ENCODE measurements at places on chromosomes 2 and 18.

DNA sequence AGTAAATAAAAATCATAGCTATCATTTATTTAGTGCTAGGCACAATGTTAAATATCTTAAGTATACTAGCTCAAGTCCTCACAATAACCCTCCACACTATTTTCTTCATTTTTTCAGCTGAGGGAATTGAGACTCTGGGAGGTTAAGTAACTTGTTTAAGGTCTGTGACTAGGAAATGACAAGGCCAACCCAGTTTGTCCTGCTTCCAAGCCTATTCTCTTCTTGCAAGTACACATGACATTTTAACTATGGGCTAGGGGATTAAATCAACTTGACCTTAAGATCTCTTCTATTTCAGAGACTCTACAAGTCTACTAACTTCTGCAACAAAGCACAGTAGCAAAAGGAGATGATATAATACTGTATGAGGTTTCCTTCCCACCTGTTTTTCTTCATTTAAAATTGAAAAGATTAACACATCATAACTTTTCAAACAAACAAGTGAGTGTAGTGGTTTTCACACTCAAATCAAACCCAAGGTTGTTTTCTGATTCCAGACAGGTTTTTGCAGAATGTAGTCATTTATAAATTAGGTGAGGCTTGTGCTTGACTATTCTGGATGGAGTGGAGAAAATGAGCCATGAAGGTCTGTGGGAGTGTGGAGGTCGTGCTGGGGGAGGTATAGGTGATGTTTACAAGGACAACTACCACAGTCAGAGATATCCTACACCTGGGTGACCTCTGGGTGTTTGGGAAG lies 57.0 kb downstream of the CD28 start:
- peak; percentile 25 for DNase-seq

- no peak for DNase-seq
Measured at GRCh38 chr2:8125741-8126711, 555.8 kb upstream of the ID2 start.

- no peak for DNase-seq
Measured at GRCh38 chr2:171792886-171793580, 101.0 kb downstream of the SLC25A12 start.

DNA sequence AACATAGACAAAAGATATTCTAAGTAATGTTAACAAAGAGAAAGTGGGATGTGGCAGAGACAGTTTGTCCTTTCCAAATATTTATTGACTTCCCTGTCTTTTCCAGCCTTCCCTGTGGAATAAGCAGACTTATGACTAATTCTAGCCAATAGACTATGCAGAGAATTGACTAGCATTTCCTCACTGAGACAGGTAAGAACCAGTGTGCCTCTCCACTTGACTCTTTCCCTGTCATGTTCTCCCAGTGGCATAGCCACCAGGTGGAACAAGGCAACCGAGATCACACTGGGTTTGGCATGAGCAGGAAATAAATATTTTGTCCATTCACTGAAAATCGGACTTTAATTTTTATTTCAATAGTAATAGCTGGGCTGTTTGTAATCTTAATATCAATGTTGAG lies 168.1 kb upstream of the CTAGE1 start:
- DNase-seq: no peak

DNA sequence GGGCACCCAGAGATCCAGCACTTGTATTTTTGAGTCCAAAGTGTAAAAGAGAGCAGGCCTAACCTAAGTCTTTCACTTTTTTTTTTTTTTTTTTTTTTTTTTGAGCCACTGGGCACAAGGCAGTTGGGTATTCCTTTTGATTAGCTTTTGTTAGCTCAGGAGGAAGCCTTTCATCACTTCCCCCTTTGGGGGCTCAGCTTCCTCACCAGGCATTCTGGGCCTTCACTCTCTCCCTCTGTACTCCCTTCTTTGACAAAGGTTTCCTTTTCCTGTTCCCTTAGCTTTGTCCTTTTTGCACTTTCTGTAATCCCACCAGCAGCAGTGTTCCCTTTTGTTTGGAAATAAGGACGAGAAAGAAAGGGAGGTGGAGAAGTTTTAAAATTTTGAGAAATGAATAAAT lies 88.2 kb downstream of the PKP4 start:
- no peak for DNase-seq

GRCh38 chr2:120059483-120059882 lies 46.6 kb downstream of the EPB41L5 start:
- DNase-seq: no peak

DNA sequence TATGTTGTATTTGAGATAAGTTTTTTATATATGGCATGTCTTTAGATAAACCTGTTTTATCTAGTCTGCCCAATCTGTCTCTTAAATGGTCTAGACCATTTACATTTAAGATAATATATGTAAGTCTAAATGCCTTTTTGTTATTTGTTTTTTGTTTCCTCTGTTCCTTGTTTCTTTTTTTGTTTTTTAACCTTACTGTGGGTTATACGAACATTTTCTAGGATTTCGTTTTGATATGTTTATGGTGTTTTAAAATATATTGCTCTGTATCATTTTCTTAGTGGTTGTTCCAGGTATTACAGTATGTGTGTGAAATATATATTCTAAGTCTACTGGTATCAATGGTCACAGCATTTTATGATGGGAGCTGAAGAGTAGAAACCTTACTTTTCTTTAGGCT lies 13.3 kb downstream of the BCL2L11 start:
- no peak for DNase-seq

DNA sequence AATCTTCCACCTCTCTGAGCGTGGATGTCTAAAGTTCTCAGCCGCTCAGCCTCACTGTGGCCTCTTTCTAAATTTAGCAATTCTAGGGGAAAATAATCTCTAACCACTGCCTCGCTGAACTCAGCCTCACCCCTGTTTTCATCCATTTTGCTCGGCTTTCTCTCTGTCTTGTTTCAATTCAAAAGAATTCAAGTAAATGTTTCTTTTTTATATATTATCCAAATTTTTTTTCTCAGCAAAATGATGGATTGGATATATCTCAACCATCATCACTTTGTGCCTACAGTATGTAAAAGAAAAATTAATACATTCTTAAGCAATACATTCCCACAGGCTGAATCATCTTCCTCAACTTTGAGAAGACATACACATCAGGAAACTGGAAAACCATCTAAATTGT lies 24.0 kb upstream of the GALNT5 start:
- no peak for DNase-seq

GRCh38 chr2:85009019-85009618 lies 38.2 kb downstream of the KCMF1 start:
- no peak for DNase-seq

GRCh38 chr2:241925277-241925676 lies 55.7 kb downstream of the RTP5 start:
- DNase-seq: no peak

- DNase-seq: no peak
Measured at GRCh38 chr2:154836632-154837031, 138.1 kb downstream of the KCNJ3 start.

DNA sequence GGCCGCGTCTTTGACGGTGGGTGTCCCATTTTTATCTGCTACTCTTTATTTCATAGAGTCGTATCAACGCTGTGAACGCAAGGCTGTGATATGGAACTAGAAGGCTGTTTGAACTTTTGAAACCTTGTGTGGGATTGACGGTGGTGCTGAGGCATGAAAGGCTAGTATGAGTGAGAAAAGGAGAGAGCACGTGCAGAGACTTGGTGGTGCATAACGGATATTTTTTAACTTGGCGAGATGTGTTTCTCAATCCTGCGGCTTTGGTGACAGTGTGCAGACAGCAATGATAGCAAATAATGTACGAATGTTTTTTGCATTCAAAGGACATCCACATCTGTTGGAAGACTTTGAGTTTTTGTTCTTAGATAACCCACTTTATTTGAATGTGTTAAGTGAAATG lies 6.2 kb downstream of the HES6 start:
- DNase-seq: no peak

GRCh38 chr2:235639428-235639773 lies 145.6 kb downstream of the AGAP1 start:
- no peak for DNase-seq

GRCh38 chr2:15223887-15224286 lies 337.2 kb downstream of the NBAS start:
- DNase-seq: no peak

All from CD4-positive, alpha-beta T cell treated with Interleukin-2 at 100 ng/mL for 4 hours (primary cell).